ENCODE measurements at places on chromosomes 7 and 10.

- no peak for DNase-seq
Measured at GRCh38 chr10:4241724-4242345, 456.8 kb upstream of the KLF6 start.

DNA sequence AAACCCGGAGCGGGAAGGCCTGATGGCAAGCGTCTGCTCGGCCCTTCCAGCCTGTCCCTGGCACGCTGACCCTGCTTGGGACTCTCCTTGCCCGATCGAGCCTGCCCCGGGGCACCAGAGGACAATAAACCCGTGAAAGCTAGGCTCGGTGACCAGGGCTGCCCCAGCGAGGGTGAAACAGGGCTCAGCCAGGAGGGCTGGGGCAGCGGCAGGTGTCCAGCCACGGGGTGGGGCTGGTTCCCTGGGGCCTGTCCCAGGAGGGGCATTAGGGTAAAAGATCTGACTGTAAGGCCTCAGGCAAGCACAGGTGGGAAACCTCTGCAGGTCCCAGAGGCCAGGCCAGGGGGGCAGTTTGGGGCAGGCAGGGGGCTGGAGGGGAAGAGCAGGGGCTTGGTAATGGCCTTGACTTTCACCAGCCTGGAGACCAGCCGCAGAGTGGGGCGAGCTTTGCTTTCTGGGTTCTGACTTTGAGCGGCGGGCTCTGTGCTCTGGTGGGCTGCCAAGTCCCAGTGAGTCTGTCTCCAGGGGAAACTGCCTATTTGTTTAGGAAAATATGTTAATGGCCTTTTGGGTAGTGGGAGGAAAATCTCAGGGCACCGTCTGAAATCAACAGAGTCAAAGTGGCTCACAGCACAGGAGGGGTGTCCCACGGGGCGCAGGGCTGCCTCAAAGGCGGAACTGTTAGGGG lies 68.2 kb upstream of the INPP5A start:
- DNase-seq: no peak

DNA sequence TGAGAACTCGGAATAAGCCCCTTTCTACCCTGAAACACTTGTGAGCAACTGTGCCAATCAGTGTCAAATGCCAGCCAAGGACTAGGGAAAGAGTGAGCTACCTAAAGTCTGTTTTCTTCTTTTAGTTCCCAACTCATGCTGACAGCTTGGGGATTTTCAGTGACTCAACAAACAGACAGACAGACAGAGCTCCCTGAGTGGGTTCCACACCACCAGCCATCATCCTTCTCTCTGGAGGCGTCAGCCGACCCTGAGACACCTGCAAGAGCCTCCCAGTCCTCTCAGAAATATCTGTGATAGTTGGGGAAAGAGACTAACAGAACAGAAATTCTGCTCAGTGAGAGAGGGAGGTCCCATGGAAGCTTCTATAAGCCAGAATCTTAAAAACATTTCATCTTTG lies 49.5 kb downstream of the GATA3 start:
- DNase-seq: no peak

GRCh38 chr10:70381471-70382421 lies 679 bp downstream of the LRRC20 start:
- DNase-seq: peak; percentile 16

DNA sequence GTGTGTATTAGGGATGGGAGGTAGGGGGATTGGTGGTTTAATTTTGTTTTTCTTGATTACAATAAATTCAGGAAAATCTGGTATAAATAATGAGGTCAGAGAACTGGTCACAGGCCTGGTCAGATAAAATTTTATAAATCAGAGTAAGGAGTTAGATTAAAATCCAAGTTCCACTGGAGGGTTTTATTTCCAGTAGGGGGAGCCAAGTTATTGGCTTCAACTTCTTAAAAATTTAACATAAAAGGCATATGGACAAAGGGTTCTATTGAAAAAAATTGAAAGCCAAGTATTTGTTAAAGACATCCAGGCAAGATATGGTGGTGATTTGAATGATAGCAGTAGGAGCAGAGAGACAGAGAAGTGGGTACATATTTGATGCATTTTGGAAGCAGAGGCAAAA lies 763.3 kb downstream of the SORCS1 start:
- no peak for DNase-seq

DNA sequence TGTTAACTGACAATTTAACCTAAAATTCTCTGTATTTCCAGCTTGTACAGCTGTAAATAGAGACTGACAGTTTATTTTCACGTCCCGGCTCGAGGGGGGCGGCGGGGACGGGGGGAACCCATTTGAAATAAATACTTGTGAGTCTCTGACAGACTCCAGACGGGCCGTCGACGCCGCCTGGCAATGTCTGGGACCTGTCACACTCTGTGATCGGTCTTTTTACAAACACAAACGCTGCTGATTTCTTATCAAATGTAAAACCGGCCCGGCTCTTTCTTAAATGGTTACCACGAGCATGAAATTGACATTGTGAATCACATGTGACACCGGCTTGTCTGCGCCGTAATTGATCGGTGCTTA lies 57.0 kb downstream of the UNCX start:
- no peak for DNase-seq

GRCh38 chr7:132141109-132141508 lies 435.2 kb downstream of the PLXNA4 start:
- DNase-seq: no peak

- no peak for DNase-seq
Measured at GRCh38 chr10:23070913-23071218, 24.5 kb upstream of the MSRB2 start.

GRCh38 chr10:103852189-103852711 lies 3.1 kb downstream of the SH3PXD2A start:
- DNase-seq: no peak

- DNase-seq: no peak
Measured at GRCh38 chr7:153030976-153031375, 271.4 kb downstream of the ACTR3B start.

GRCh38 chr10:31362023-31362641 lies 43.1 kb downstream of the ZEB1 start:
- no peak for DNase-seq

DNA sequence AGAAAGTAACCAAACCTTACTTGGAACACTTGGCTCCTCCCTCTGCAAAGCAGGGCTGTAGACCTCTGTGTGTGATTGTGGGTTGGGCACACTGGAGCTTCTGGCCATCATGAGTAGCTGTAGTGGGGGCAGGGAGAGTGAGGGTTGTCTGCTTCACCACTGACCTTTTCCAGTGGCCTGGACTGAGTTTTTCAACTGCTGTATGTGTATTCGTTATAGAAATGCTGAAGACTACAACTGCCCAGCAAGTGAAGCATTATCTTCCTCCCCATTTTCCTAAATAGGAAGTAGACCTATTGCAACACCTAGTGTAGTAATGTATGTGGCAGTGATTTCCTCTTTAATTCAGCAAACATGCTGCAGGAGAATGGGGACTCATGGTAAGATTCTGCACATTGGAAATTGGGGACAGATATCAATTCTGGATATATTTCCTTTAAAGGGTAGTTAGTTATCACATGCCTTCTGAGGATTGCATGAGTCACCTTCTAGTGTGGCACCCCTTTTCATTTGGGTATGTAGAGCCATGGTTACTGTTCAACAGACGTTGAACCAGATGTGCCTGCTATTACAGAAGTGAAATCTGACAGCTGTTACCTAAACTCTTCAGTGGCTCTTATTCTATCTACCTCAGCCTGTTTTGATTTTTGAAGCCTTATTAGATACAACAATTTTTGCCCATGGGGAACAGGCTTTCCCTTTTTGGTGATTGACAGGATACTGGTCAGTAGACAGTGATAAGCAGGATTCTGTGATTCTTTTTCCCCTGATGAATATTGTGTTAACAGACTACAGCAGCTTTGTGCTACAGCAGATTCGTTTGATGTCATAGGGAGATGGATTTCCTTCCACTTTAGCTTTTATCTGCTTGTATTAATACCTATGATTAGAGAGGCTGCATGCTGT lies 130.9 kb downstream of the SND1 start:
- DNase-seq: no peak

Measured in activated T-cell treated with anti-CD3 and anti-CD28 coated beads for 24 hours (primary cell).